ENCODE measurements at places on chromosomes 7 and 10. TPM values are rescaled to one million over a fixed set of nuclear protein-coding genes. Genes with fewer than 3 reads are reported as not detected.
A peak's percentile ranks its signal among the peaks of the same experiment; 100 is the strongest.

The CYP3A4 gene
- total RNA-seq, result 0.18 TPM

The SAMD8 gene
- 25.4 TPM for total RNA-seq

The WIPF3 gene
- 5.4 TPM for total RNA-seq

The THNSL1 gene
- 1.3 TPM for total RNA-seq

- no peaks in the 10 kb centered on the region for H3K27me3 ChIP-seq
- H3K27ac ChIP-seq, result no peak overlapping the region
- DNase-seq, result no peak
- no peak overlapping the region for H3K4me3 ChIP-seq
- H3K4me1 ChIP-seq, result no peaks in the 10 kb centered on the region
These were observed 90.8 kb downstream of the PRLHR start for GRCh38 chr10:118504467-118505205.

GRCh38 chr10:413662-414071, 275.8 kb downstream of the DIP2C start:
- no peak for DNase-seq
- H3K4me3 ChIP-seq, result no peak overlapping the region
- no peaks in the 10 kb centered on the region for H3K36me3 ChIP-seq

GRCh38 chr7:128000048-128000447, 31.2 kb downstream of the LRRC4 start:
- no peak overlapping the region for H3K27ac ChIP-seq
- H3K27me3 ChIP-seq, result no peaks in the 10 kb centered on the region
- H3K4me1 ChIP-seq, result no peaks in the 10 kb centered on the region
- H3K36me3 ChIP-seq, result no peaks in the 10 kb centered on the region

- H3K4me1 ChIP-seq, result peaks cover 19% of the 10 kb centered on the region
- H3K27ac ChIP-seq, result peak overlapping the region; percentile 60
- H3K27me3 ChIP-seq, result no peaks in the 10 kb centered on the region
These were observed 6.5 kb downstream of the SAMD8 start for GRCh38 chr10:75117995-75118394.

- DNase-seq, result no peak
- H3K27ac ChIP-seq, result no peak overlapping the region
- H3K4me1 ChIP-seq, result no peaks in the 10 kb centered on the region
- no peaks in the 10 kb centered on the region for H3K36me3 ChIP-seq
- H3K4me3 ChIP-seq, result no peak overlapping the region
These were observed 60.0 kb downstream of the WAC start for GRCh38 chr10:28592953-28593352.

GRCh38 chr7:150322833-150323681, at the start of the genes ACTR3C and LRRC61:
ACTR3C (minus strand) TSS chr7:150323545; CDS start chr7:150295296, 28,249 bp downstream.
LRRC61 (plus strand) TSS chr7:150323355; CDS start chr7:150336862, 13,507 bp downstream.
- no peaks in the 10 kb centered on the region for H3K4me1 ChIP-seq
- no peaks in the 10 kb centered on the region for H3K36me3 ChIP-seq
- peak; percentile 48 for DNase-seq
- peak within 1 kb of the TSS; percentile 72 for H3K4me3 ChIP-seq
- no peaks in the 10 kb centered on the region for H3K27me3 ChIP-seq
